ENCODE measurements at places on chromosomes 6 and 20.

GRCh38 chr6:111096246-111096645 is 8.9 kb downstream of the SLC16A10 start:
- DNase-seq: no peak

- DNase-seq: peak; percentile 26
These were observed 1.2 kb downstream of the DDR1 start for GRCh38 chr6:30885481-30885998.

DNA sequence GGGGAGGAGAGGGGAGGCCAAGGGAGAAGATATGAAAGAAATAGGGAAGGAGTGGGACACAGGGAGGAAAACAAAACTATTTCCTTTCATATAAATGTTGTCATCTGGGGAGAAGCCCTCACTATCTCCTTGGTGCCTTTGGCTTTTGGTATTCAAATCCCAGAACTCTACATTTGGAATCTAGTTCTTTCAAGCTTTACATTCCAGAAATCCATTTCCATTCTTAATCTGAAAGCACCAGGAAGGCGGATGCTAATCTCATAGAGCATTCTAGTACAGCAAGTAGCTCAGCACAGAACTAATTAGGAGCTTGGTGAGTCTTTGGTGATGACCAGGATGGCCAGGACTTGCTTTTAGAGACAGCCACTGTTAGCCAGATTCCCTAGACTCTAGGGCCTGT is 177.9 kb downstream of the KIF16B start:
- DNase-seq: no peak

- DNase-seq: no peak
These were observed 70.6 kb upstream of the DST start for GRCh38 chr6:56713254-56713672.

DNA sequence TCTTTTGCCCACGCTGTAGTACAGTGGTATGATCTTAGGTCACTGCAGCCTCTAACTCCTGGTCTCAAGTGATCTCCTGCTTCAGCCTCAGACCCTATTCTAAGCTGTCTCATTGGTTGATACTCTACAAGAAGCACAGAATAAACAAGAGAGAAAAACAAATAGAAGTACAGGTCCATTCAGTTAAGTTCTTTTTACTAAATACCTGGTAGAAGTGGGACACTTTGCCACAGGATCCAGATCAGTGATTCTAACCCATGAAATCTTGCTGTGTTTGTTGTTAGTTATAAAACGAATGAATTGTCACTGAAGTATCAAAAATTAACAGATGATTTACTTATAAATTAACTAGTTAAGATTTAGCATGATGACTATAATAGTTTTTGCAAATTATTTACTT is 76.7 kb downstream of the SCAND1 start:
- no peak for DNase-seq

- DNase-seq: no peak
These were observed 20.8 kb upstream of the SNRPB2 start for GRCh38 chr20:16709017-16709416.

All from muscle of arm (tissue), 14 donors.